ENCODE measurements at places on chromosomes 6 and 20. TPM values are rescaled to one million over a fixed set of nuclear protein-coding genes. Genes with fewer than 3 reads are reported as not detected.

GRCh38 chr20:37566590-37567330 lies 39.1 kb upstream of the BLCAP start:
- no peak for DNase-seq

Gene TGM3
- total RNA-seq: not detected

Gene C6orf163
- 1.6 TPM for total RNA-seq

Gene SLC22A1
- 0.27 TPM for total RNA-seq
